ENCODE measurements at places on chromosomes 11 and 22.
A peak's percentile ranks its signal among the peaks of the same experiment; 100 is the strongest.

DNA sequence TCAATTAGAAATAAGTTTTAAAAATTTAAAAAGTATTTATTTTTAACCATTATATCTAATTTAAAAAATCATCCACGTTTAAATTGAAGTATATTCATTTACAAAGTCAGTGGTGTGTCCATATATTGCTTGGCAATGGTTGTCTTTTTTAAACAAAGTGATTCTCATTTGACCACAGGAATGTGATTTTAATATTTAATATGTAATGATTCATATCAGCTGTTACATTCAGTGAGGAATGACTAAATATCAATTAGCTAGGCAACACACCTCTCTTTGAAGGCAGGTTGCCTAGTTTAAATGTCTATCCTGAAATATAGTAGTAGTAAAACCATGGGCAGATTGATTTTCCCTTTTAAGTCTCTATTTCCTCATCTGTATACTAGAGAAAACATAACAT, 392.2 kb upstream of the CCDC179 start:
- DNase-seq: no peak

DNA sequence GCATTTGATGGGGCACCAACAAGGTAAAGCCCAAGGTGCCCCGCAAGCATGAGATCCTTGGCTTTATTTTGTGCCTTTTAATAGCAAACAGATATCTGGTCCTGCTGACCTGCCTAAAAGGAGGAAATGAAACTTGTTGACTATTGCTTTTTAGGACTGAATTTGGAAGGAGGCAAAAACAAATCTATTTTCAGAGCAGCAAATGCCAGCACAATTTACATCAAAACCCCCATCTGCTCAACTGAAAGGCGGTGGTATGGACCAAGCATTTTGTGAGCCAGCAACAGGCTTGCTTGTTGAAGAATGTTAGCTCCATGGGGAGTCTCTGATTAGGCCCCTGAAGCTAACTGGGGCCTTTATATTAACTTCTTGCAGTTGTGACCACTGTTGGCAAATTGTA, 192.6 kb upstream of the E2F8 start:
- peak; percentile 73 for DNase-seq

DNA sequence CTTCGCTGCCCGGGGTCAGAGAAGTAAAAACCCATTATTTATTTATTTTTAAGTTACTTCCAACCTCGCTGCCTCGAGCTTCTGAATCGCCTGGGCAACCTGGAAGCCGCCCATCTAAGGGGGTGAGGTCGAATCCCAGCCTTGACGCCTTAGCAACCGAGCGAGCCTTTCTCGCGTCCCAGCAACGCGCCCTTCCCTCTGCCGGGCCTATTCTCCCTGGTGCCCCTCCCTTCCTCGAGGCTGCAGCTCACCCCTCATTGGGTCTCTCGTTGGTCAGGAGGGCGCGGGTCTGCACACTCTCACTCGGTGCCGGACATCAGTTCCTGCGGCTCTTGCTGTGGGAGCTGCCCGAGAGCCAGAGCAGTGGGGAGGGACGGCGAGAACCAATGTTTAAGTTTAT, at the start of gene CCDC81:
TSS of gene CCDC81 (plus strand) at position 302 of the 400 bp plus-strand sequence. CDS start 277 bp downstream, outside the sequence.
- DNase-seq: peak; percentile 79

GRCh38 chr22:41891407-41891806, 23.5 kb downstream of the SHISA8 start:
- no peak for DNase-seq

DNA sequence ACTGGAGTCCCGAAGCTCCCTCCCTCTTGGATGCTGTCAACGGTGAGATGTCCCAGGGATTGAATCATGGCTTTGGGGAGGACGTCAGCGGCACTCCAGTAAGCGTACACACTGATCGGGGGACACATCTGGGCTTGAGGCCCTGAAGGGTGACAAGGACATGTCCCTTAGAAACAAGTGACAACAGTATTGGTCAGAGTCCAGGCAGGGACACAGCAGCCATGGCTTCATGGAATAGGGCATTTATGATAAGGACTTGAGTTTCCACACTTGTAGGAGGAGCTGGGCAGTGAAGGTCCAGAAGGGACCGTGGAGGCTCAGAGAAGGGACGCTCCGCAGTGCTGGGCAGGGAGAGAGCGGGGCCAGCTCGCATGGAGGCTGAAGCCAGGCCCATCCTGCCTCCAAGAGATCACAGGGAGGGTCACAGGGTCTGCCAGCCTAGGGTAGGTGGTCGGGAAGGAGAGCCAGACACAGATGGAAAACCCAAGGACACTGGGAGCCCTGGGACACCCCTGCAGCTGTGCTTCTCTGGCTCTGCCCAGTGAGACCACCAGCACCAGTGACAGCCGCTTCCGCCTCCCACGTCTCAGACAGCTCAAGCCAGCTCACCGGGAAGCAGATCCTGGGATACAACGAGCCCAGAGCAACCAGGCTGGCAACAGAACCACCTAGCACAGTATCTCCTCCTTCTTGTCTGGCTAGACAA, 22.9 kb upstream of the RFPL3 start:
- DNase-seq: no peak

DNA sequence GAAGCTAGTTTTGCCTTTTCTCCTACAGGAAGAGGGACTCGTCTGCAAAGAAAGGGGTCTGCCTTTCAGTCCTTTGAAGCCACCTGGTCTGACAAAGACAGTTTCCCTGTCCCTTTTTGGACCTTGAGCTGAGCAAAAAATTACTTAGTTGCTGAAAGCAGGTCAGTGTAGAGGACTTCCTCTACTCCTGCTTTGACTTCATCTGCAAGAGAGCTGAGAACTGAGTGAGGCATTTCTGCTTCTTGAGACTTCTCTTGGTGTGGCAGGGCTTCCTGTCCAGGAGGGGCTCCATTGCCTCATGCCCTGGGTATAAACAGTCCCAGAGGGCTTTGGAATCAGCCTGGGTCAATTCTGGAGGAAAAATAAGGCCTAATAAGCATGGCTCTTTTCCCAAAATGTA, 73.1 kb downstream of the ZNRF3 start:
- no peak for DNase-seq

GRCh38 chr22:50483977-50484853, 2.4 kb upstream of the MIOX start:
- no peak for DNase-seq

DNA sequence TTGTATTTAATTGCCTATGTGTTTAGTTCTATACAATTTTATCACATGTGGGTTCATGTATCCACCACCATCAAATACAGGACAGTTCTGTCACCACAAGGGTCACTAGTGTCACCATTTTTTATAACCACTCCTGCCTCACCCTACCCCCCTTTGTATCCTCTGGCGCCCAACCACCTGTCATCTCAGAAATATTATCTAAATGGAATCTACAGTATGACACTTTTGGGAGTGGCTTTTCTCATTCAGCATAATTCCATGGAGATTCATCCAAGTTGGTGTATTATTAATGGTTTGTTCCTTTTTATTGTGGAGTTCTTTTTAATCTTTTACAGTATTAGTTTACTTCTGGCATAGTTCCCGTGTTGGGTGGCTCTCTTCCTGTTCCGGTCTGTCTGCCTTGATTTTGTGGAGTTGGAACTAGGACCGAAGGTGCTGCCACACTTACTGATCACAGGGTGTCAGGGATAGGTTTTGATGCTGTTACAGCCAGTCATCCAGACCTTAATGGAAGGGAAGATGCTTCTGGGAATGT, 58.5 kb downstream of the TNRC6B start:
- no peak for DNase-seq

GRCh38 chr11:66929753-66930152, 28.4 kb downstream of the PC start:
- no peak for DNase-seq

GRCh38 chr11:41954034-41954433, 494.6 kb upstream of the LRRC4C start:
- DNase-seq: no peak

DNA sequence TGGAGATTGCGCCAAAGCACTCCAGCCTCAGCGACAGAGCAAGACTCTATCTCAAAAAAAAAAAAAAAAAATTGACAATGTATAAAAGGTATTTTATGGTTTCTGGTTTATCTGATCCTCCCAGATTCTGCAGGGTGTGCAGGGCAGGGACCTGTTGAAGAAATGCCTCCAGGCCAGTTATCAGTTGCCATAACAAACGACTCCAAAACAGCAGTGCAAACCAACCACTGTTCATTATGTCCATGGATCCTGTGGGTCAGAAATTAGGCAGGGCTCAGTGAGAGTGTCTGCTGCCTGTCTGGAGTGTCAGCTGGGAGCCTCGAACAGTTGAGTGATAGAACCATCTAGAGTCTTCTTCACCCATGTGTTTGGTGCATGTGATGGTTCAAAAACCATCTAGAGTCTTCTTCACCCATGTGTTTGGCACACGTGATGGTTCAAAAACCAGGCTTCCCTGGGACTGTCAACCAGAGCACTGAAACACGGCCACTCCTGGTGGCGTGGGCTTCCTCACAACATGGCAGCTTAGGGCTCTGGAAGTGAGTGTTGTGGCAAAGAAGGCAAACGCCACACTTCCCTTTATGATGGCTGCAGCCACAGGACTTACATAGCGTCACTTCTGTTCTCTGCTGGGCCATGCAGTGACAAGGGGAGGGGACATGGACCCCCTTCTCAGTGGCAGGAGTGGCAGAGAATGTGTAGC, 115.1 kb upstream of the CRYBB3 start:
- DNase-seq: no peak

DNA sequence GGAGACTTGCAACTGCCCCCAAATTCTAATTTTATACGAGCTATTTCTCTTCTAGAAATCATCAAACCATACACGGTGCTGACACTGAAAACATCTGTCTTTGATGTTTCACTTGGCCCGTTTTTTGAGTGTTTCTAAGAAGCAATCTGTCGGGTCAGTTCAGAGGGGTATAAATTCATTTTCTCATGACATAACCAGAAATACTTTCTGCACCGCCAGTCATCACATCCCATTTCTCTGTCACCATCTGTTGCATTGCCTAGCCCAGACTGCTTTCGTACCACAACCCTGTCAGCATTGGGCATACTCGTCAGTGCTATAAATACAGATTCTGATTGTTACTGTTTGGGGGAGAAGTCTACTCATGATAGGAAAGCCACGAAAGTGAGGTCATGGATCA, 63.1 kb upstream of the CCDC90B start:
- DNase-seq: peak; percentile 37

GRCh38 chr11:68257477-68258362, 14.1 kb downstream of the C11orf24 start:
- DNase-seq: peak; percentile 97

- no peak for DNase-seq
Observed at GRCh38 chr11:5504403-5504921, 5.3 kb downstream of the UBQLN3 start.

DNA sequence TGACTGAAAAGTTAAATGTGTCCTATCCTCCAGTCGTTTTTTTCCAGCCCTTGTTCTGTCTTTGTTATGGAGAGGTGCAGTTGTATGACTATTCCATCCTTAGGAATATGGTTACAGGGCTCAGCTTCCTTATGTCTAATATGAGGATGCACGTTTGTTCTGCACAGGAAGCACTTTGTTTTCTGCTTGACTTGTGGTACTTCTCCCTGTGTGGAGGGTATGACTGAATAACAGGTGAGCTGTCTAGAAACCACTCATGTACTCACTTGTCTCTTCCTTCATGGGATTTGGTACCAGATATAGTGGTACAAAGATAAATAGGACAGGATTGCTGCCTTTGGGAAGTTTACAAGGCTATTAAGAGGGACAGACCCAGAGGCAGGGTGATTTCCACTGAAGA, 17.4 kb downstream of the CABIN1 start:
- DNase-seq: no peak

GRCh38 chr22:44855855-44856254, 103.5 kb downstream of the ARHGAP8 start:
- DNase-seq: no peak

- no peak for DNase-seq
Observed at GRCh38 chr11:84390441-84391078, 1104.4 kb upstream of the CCDC90B start.

DNA sequence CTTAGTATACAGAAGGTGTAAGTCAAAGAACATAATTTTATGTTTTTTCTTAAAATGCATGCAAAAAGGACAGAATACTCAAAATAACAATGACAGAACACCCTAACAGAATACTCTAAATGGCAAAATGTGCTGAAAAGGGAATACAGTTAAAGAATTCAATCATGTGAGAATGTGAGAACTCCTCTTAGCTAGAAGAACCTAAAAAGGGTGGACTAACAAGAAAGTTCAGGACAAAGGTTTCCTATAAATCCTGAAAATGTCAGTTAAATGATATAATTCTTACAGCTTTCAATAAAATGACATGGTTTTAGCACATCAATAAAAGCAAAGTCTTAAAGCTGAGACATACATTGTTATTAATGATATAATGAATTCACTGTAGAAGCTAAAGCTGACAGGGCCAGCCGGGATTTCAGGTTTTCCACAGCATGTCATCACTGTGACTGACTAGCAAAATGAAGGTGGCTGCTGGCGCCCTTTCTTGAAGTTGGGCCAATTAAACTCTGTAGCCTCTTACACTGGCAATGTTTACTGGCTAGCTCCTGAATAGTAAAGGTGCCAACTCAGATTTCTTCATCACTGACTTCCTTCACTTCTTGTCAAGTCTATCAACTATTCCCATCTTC, 244.4 kb downstream of the TTC28 start:
- DNase-seq: no peak

DNA sequence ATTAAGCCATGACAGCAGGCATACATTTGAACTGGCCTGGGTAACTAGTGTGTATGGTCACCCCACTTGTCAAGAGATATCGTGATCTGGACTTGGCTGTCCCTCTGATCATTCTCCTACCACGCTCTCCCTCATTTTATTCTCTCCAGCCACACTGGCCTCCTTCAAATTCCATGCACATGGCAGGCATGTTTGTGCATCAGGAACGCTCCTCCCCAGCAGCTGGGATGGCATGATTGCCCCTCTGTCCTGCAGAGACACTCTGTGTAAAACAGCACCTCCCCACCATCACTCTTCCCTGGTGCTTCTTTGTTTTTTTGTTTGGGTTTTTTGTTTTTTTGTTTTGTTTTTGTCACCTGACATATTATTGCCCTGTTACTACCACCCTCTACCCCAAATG, 31.5 kb upstream of the SCGB1A1 start:
- DNase-seq: no peak

DNA sequence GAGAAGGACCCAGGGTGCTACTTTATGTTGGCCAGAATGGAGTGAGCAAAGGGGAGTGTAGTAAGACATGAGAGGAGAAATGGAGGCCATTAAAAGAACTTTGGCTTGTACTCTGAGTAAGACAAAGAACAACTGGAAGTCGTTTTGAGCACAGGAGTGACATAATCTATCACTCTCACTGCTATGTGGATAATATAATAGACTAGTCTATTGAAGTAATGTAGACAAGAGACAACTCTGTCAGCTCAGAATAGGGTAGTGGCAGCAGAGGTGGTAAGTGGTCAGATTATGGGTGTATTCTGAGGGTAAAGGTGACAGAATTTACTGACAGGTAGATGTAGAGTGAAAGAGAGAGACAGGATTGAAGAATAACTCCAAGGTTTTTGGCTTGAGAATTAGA, 8.2 kb downstream of the KIF18A start:
- no peak for DNase-seq

Data from eye (tissue), 1 donor.